Stimulated activated CD8-positive, alpha-beta memory T cell treated with anti-CD3 and anti-CD28 coated beads, Interleukin-7, amount 100 ng/mL, for 1 hour (primary cell): ENCODE measurements at places on chromosomes 3 and 15.

- no peak for DNase-seq
Observed at GRCh38 chr3:149535333-149535685, 60.8 kb downstream of the TM4SF4 start.

- DNase-seq = no peak
Observed at GRCh38 chr3:165466856-165467255, 270.7 kb upstream of the SLITRK3 start.

DNA sequence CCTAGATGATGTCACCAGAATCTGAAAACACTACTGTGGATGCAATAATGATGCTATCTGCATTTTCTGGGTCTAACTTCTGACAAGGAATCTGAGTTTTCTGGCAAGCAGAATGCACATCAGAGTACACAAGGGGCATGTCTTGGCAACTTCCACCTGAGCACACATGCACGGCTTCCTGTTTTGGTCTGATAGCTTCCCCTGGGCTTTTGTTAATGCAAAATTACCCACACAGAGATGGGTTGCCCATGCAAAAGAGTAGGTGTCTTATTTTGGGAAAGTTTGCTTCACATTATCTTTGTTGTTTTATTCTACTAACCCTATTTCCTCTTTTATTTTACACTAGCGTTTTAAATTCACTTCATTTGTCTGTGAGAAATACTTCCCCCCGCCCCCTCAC is 74.2 kb upstream of the SATB1 start:
- DNase-seq = no peak

DNA sequence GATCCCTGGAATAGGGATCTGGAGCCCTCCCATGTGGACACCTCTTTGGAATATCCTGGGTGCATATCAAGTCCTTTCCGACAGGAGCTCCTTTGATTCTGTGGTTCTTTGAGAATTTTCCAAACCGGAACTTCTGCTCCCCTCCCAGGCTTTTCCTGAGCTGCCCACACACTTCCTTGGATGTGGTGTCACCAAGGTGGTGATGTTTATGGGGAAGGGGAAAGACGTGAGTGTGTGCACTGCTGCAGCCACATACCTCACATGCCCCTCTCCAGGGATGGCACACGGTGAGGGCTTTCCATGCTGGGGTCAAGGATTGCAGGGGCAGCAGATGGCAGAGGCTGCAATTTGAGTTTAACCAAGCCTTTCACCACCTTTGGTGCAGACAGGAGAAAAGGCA is 27.9 kb upstream of the PSTPIP1 start:
- no peak for DNase-seq

DNA sequence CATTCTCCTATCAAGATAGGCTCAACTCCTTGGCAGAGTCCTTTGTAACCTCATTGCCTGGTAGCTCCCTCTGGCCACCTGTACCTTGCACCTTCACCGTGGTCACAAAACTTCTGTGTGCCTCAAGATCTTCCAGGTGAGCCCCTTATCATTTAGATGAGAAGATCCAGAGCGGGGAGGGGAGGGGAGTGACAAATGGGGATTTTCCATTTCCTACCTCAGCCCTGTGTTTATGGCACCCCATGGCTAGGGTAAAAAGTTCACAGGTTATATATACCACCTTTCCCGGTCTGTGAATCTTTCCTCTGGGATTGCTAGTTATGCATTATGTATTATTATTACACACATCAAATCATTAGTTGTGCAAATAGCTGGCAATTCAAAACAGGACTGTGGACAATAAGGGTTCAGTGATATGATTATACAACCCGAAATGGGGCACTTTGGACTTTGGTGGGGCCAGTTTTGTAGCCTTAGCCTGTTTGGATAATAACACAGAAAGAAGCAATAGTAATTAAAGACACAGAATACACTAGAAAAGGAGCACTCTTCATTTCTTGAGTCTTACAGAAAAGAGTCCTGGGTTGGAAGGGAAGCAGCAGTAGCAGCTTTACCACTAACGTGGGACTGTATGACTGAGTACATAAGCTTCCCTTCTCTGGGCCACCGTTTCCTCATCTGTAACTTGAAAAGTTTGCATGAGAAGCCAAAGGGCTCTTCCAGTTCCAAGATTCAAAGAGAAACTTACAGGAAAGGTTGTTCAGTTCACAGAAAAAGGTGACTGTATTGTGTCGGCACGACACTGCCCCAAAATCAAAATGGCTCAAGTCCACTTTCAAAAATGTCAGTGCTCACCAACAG is 7.1 kb downstream of the TLE3 start:
- no peak for DNase-seq

DNA sequence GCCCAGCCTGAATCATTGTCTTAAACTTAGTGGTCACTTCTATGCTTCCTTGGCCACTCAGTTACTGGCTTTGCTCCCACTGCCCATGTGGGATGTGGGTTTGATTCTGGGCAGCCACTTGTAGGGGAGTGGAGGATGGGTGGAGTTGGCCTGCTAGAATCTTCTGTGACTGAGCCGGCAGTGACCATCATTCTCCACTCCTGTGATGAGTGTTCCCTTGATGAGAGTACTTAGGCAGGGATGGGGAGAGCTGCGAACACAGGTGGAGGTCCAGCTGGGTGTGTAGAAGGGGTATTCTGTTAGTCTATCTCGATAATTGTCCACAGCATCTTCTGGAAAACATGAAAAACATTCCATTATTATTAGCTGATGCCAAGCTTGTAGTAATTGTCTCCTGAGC is 8.0 kb downstream of the TM6SF1 start:
- DNase-seq = no peak

DNA sequence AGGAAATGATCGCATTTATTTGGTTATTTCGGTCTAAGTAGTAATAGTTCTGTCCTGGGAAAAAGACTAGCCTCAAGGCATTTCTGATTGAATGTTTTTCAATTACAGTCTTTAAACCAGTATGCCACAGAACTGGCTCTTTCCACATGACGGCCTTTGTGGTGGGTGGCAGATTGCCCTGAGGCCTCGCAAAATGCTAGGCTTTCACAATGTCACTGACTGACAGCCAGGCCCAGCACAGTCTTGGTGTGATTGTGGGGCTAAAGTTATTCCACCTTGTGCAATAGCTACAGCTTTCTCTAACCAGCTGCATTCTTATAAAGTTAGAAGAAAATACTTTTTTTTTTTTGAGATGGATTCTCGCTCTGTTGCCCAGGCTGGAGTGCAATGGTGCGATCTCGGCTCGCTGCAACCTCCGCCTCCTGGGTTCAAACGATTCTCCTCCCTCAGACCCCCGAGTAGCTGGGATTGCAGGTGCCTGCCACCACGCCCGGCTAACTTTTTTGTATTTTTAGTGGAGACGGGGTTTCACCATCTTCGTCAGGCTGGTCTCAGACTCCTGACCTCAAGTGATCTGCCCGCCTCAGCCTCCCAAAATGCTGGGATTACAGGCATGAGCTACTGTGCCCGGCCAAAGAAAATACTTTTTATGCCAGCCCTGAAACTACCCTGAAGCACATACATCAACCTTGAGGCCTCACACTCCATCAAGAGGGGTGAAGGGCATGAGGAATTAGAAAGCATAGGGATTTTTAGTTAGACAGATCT is 2.5 kb upstream of the ADIPOQ start:
- DNase-seq = no peak

DNA sequence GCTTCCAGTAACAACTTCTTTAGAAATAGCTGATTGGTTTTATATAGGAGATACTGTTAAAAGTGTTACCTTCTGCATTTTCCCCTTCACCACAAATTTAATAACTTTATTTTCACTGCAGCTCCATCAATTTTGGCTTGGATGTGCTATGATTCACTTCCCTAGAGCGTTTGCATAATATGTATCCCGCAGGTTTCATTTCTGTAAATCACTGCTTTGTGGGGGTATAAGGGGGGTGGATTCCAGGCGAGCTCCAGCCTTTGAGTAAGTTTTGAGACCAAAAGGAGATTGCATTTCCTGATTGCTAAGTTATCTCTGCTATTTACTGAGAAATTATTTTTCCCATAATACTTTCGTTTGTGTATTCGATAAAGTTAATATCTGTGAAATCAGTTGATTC is 232.6 kb downstream of the TBL1XR1 start:
- no peak for DNase-seq

DNA sequence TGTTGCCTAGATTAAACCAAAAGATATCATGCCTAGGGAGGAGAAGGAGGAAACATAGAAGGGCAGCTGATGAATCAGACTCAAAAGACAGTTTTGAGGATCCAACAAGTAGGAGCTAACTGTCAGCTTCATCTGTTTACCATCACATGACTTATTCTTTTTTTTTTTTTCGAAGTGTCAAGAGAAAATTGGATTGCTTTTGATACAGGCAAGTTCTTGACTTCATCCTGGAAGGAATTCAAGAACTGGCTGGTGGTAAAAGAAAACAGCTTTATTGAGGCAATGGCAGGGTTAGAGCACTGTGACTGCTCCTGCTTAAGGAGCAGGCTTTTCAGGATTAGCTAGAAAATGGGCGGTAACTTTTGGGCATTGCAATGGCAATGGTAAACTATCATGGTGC is 227.5 kb upstream of the KCNMB2 start:
- no peak for DNase-seq

- DNase-seq = no peak
Observed at GRCh38 chr3:15316998-15317435, 15.4 kb downstream of the SH3BP5 start.

DNA sequence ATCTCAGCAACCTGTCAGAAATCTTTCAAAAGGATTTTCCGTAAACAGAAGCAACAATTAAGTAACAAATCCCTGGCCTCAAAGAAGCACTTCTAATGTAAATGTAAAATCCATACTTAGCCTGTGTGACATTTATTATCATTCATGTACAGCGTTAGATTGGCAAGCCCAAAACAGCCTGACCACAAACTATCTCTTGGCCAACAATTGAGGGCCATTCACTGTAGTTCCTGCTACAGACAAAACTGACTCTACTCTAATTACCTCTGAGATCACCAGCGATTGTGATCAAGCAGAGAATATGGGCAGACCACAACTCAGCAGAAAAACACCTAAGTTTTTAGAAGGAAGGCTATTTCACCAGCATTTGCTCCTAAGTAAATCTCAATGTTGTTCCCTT is 9.2 kb downstream of the SHQ1 start:
- DNase-seq = no peak

GRCh38 chr3:111681661-111682426 is 86.7 kb upstream of the ZBED2 start:
- DNase-seq = no peak

DNA sequence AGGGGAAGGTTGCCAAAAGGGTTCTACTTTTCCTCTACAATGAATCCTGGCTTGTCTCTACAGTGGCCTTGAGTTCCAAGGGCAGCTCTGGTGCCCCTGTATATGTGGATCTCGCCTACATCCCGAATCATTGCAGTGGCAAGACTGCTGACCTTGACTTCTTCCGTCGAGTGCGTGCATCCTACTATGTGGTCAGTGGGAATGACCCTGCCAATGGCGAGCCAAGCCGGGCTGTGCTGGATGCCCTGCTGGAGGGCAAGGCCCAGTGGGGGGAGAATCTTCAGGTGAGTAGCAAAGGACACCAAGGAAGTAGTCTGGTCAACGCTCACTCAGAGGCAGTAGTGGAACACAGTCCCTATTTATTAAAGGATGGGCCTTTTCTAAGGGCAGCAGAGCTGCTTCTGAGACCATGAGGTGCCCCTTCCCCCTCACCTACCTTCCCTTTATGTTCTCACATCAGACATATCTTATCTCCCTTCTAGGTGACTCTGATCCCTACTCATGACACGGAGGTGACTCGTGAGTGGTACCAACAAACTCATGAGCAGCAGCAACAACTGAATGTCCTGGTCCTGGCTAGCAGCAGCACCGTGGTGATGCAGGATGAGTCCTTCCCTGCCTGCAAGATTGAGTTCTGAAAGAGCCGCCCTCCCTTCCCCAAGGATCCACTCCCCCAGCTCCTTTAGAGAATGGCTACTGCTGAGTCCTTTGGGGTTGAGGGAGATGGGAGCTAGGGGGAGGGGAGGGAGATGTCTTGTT is 12.4 kb downstream of the MAP1A start:
- no peak for DNase-seq

- no peak for DNase-seq
Observed at GRCh38 chr3:186618318-186618938, 5.6 kb downstream of the AHSG start.

GRCh38 chr3:38136393-38136776 is 542 bp downstream of the ACAA1 start:
- DNase-seq = no peak

DNA sequence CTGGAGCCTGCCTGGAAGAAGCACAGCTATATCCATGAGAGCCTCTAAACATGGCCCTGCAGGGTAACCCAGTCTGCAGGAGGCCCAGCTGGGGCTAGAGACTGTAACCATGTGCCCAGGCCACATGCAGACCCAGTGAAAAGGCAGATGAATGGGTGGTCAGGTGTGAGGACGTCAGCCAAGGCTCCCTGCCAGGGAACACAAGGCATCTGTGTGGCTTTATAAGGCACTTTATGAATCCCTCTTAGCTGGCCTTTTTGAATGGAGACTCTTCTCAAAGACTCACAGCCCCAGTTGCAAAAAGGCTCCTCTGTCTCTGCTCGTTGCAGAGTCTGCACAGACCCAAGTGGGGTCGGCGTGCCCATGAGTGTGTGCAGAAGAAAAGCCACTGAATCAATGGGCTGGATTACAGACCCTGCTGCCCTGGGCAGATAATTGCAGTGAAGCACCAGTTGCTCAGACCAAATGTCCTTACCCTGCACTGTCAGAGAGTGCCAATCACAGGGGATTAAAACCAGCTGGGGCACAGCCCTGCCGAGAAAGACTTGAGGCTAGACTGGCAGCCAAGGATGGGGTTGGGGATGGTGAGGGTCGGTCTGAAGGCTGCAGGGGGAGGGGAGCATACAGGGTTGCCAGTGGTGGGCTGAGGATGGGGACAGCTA is 154.2 kb downstream of the RAB11A start:
- no peak for DNase-seq

GRCh38 chr3:134922866-134923265 is 127.8 kb downstream of the EPHB1 start:
- no peak for DNase-seq

- no peak for DNase-seq
Observed at GRCh38 chr3:102206511-102207031, 228.2 kb upstream of the ZPLD1 start.

DNA sequence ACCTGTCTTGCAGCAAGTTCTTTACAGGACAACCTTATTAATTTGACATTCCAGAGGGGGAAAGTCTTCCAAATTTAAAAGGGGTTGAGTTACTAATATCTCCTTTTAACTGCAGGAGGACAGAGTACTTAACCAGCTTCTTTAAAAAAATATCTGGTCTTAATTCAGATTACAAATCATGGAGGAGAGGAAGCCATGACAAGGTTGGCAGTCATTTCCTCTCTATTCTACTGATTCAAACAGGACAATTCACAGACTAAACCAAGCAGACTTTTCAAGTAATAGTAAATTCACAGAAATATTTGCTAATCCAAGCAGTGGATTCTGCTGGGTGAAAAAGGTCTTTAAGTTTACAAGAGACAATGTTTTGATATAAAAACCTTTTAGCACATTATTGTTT is 185.3 kb downstream of the CFAP20DC start:
- DNase-seq = no peak

DNA sequence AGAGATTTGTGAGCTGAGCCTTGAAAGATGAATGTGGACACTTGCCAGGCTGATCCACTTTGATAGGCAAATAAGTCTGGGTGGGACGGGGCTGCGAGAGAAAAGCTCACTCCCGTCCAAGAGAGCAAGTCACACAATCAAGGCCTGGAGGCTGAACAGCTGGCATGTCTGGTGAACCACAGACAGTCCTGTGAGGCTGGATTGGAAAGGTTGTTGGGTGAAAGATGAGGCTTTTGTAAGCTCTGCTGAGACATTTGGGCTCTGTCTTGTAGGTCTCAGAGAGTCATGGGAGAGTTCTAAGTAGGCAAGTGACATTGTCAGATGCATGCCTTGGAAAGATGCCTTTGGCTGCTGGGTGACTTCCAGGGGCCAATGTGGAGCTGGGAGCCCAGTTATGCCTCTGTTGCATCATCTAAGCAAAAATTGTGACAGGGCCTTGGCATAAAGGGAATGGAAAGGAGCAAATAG is 38.5 kb downstream of the RPLP1 start:
- no peak for DNase-seq
